SJCRH30 (cell line): ENCODE measurements at places on chromosomes 4 and X. TPM values are rescaled to one million over a fixed set of nuclear protein-coding genes. Genes with fewer than 3 reads are reported as not detected.
A peak's percentile ranks its signal among the peaks of the same experiment; 100 is the strongest.

- no peak for DNase-seq
Measured at GRCh38 chr4:14926368-14926767, 75.9 kb upstream of the CPEB2 start.

Gene FAM9B
- 0.58 and 0.69 TPM in 2 replicates for total RNA-seq

DNA sequence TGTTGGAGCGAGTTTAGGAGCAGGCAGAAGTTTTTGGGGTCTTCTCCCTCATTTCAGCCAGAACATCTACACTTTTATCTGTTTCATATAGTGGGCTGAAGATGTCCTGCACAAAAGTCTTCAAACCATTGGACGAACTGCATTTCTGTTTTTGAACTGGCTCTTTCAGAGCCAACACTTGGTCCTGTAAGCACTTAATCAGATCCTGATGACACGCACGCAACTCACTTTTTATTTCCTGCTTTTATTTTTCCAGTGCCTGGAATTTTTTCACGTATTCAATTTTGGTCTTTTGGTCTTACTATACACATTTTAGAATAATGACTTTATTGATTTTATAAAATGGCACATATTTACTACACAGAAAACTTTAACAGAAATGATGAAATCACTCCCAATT lies 40.2 kb upstream of the NKX3-2 start:
- no peak for DNase-seq

DNA sequence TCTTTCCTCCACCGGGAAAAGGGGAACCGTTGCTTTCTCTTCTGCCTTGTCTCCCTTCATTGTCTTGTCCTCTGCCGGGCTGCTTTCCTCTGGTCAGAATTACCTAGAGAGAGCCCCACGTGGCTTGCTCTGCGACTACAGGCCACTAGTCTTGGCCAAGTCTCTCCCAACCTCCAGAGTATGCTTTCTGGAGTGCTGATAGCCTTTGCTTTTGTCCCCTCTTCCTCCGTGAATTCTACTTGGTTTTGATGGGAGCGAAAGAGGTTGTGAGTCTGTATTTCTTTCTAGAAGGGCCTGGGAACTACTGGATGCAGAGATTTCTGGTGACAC lies 5.3 kb upstream of the POU4F2 start:
- DNase-seq, result no peak

DNA sequence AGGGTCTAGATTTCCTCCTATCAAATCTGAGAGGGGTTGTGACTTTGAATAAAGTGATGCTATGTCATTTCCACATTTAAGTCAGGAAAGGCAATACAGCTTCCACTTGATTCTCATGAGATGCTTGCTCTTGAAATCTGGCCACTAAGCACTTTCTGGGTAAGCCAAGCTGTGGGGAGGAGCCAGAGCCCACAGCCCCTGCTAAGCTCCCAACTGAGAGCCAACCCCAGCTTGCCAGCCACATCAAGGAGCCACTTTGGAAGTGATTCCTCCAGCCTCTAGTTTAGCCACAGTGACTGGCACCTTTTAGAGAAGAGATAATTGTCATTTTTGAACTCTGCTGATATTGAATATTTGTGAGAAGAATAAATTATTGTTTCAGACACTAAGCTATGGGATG lies 1441.5 kb upstream of the IGFBP7 start:
- no peak for DNase-seq

DNA sequence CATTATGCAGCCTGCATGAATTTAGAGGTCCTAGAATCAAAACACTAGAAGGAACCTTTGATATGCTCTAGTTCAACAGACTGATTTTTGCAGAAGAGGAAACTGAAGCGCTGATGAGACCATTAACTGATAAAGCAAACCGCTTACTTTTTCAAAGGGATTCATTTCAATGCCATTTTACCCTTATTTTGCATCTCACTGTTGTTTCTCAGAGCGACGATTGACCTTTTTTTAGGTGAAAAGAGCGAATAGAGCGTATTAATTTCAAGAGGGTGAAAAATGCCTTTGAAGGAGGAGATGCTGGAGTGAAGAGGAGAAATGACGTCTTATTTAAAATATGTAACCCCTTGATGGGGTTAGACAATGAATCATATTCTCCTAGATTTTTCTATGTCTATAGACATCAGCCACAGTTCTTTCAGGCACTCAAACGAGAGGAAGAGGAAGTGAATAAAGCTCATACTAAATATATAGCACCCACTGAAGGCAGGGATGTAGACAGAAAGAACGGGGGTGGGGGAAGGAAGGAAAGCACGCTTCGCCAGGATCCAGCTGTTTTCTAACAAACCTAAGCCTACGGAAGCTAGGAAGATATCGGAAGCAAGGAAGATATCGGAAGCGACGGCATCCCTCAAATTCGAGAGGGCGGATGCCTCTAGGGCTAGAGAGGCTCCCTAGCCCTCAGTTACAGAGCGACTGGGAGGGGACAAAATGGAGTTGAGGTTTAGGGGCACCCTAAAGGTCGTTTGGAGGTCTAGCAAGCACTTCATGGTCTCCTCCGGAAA lies 848 bp downstream of the ACSL4 start:
- DNase-seq, result peak; percentile 23

Gene RGN
- not detected in 2 replicates for total RNA-seq

GRCh38 chr4:36192922-36193321 lies 51.4 kb downstream of the ARAP2 start:
- DNase-seq, result no peak

Gene MAGEB16
- total RNA-seq, result not detected in 2 replicates

GRCh38 chr4:182320580-182320979 lies 77.4 kb downstream of the TENM3 start:
- DNase-seq, result peak; percentile 3

DNA sequence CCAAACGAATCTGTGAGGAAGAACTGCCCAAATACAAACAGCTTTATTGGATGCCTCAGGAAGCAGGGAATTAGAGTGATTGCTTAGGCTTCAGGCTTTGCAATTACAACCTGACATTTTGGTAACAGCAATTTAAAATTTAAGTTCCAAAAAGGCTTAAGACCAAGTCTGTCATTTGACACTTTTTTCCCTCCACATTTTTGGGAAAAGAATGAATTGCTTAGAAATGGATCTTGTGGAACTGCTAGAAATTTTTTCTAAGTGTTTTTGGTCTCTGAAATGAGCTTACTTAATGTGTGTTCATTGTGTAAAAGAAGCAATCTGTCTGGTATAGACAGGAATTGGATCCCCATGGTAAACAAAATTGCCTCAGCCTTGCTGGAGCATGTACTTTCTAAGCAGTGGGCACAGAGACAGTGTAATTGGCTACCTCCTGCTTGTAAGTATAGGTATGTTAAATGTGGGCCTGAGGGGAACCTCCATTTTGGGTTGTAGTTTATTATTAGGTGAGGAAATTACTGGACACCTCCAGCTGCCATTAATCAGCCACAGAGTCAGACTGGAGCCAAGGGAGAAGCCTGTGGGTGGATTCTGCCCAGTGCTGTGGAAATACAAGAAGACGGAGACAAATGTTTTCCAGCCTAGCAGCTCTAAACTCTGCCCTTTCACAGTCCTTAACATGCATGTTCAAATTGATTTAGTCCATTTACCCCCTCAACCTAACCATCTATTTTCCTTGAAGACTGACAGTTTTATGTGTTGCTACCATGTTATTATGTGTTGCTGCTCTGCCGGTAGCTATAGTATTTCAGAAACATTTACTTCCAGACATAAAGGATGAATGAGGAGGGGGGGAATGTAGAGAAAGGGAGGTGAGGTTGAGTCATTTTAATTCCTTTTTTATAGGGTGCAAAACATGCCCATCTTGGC lies 473.0 kb downstream of the SPRY1 start:
- DNase-seq, result no peak

- DNase-seq, result no peak
Measured at GRCh38 chr4:102518703-102519131, 17.6 kb downstream of the NFKB1 start.

Gene F8
- total RNA-seq, result 0.23 and 0.42 TPM in 2 replicates
